ENCODE measurements at places on chromosomes 5 and 9. TPM values are rescaled to one million over a fixed set of nuclear protein-coding genes. Genes with fewer than 3 reads are reported as not detected.

The FBP2 gene
- polyA plus RNA-seq, result 0.11 TPM

The SELENOP gene
- polyA plus RNA-seq, result 424 TPM

The PTPRD gene
- polyA plus RNA-seq, result 114 TPM

The SLC34A3 gene
- 12.7 TPM for polyA plus RNA-seq

The PCDHGA1 gene
- 1.0 TPM for polyA plus RNA-seq

The SLC36A2 gene
- 12.7 TPM for polyA plus RNA-seq

All from left renal cortex interstitium (tissue), 4 donors.